ENCODE measurements at places on chromosomes 4 and X. TPM values are rescaled to one million over a fixed set of nuclear protein-coding genes. Genes with fewer than 3 reads are reported as not detected.

USP11 gene
- 13.6 TPM for polyA plus RNA-seq

NDP gene
- 0.01 TPM for polyA plus RNA-seq

MAGEE1 gene
- polyA plus RNA-seq = 1.2 TPM

WDR1 gene
- 73.8 TPM for polyA plus RNA-seq

HHIP gene
- not detected for polyA plus RNA-seq

AFAP1 gene
- 2.0 TPM for polyA plus RNA-seq

ARAP2 gene
- 7.4 TPM for polyA plus RNA-seq

TMEM150C gene
- polyA plus RNA-seq = 1.2 TPM

MXRA5 gene
- 1.4 TPM for polyA plus RNA-seq

RAB41 gene
- polyA plus RNA-seq = not detected

CLCN5 gene
- polyA plus RNA-seq = 1.3 TPM

F8 gene
- 2.2 TPM for polyA plus RNA-seq

HPGD gene
- polyA plus RNA-seq = 60.9 TPM

FGF16 gene
- polyA plus RNA-seq = not detected

LRAT gene
- 0.16 TPM for polyA plus RNA-seq

TSPAN6 gene
- 50.1 TPM for polyA plus RNA-seq

AADAT gene
- polyA plus RNA-seq = 2.4 TPM

ADAMTS3 gene
- polyA plus RNA-seq = 0.14 TPM

UGT2B17 gene
- polyA plus RNA-seq = 0.02 TPM

ODAM gene
- not detected for polyA plus RNA-seq

PRKG2 gene
- polyA plus RNA-seq = 0.45 TPM

FANCB gene
- 1.0 TPM for polyA plus RNA-seq

HMX1 gene
- not detected for polyA plus RNA-seq

PRSS12 gene
- 4.1 TPM for polyA plus RNA-seq

COPS4 gene
- 9.8 TPM for polyA plus RNA-seq

SERPINA7 gene
- polyA plus RNA-seq = not detected

DDX60 gene
- polyA plus RNA-seq = 1.8 TPM

MAP7D2 gene
- 0.16 TPM for polyA plus RNA-seq

PPEF2 gene
- not detected for polyA plus RNA-seq

DCLK2 gene
- 0.74 TPM for polyA plus RNA-seq

CT83 gene
- not detected for polyA plus RNA-seq

STPG2 gene
- 0.02 TPM for polyA plus RNA-seq

GLOD5 gene
- 0.15 TPM for polyA plus RNA-seq

RTL9 gene
- not detected for polyA plus RNA-seq

MAGEB17 gene
- not detected for polyA plus RNA-seq

FGD1 gene
- 4.9 TPM for polyA plus RNA-seq

LNX1 gene
- polyA plus RNA-seq = 16.8 TPM

TREX2 gene
- polyA plus RNA-seq = 1.9 TPM

RBM47 gene
- 31.3 TPM for polyA plus RNA-seq

ATOH1 gene
- polyA plus RNA-seq = not detected

LAP3 gene
- polyA plus RNA-seq = 29.8 TPM

SNCA gene
- 7.4 TPM for polyA plus RNA-seq

SOWAHB gene
- polyA plus RNA-seq = 1.6 TPM

NOX1 gene
- 0.10 TPM for polyA plus RNA-seq

MAGED2 gene
- 36.2 TPM for polyA plus RNA-seq

GYPE gene
- 0.08 TPM for polyA plus RNA-seq

SPANXD gene
- polyA plus RNA-seq = not detected

SPCS3 gene
- polyA plus RNA-seq = 16.7 TPM

KIAA1210 gene
- under 0.01 TPM for polyA plus RNA-seq

SPANXN4 gene
- not detected for polyA plus RNA-seq

FAAH2 gene
- polyA plus RNA-seq = 7.6 TPM

TECRL gene
- 0.04 TPM for polyA plus RNA-seq

Measured in esophagus (tissue), 2 donors.